ENCODE measurements at places on chromosomes 3 and 15.

- peak; percentile 26 for DNase-seq
Measured at GRCh38 chr3:190826018-190826417, 36.5 kb downstream of the GMNC start.

GRCh38 chr15:65887565-65887964 lies 18.3 kb downstream of the RAB11A start:
- no peak for DNase-seq

DNA sequence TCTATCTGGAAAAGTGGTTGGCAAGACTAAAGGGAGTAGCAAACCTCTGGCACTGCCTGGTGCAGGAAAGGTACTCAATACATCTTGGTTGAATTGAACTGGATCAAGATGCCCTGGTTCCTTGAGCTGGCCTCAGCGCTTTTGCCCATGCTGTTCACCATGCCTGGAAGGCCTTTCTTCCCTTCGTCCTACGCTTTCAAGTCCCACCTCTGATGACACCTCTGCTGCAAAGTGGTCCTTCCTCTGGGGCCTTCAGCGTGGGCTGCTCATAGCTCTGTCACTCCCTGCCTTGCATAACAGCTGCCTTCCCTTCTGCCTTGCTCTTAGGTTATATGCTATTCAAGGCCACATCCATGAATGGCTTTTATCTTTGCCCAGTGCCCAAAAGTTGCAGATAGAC lies 23.0 kb downstream of the ITGA11 start:
- no peak for DNase-seq

- no peak for DNase-seq
Measured at GRCh38 chr15:63895194-63895593, 61.4 kb upstream of the HERC1 start.

- no peak for DNase-seq
Measured at GRCh38 chr3:73046195-73046594, 15.3 kb upstream of the EBLN2 start.

DNA sequence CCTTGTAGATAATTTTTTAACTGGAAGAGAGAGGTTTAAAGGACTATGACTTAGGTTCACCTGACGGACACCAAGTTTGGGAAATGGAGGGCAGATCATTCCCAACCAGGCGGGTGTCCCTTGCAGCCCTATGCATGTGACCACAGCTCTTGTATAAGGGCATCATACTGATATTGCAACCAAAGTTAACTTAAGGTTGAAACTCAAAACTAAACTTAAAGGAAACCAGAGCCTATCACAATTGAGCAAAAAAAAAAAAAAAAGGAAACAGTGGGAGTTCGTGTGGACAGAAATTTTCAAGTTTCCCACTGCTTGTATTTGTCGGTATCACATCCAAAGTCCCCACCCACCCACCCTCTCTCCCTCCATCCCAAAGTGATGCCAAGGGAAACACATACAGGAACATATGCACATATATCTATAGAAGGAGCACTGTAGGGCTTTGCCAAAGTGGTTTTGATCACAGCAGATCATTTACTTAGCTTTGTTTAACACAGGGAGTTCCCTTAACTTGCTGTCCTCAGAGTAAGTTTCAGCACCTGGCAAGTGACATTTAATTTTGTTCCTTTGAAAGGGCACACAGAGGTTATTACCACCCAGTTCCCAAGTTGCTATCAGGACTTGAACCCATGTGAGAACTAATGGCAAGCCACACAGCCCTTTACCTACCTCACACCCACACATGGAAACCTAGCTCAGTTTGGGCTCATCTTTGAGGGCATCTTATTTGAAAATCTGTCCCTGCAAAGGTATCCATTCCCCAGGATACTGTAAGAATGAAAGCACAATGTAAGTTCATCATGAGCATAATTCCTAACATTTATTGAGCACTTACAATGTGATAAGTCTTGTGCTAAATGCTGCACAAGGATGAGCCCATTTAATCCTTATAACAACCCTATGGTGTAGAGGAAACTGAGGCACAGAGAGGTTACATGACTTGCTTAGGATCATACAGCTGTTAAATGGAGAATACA lies 204.5 kb upstream of the CMC1 start:
- no peak for DNase-seq

DNA sequence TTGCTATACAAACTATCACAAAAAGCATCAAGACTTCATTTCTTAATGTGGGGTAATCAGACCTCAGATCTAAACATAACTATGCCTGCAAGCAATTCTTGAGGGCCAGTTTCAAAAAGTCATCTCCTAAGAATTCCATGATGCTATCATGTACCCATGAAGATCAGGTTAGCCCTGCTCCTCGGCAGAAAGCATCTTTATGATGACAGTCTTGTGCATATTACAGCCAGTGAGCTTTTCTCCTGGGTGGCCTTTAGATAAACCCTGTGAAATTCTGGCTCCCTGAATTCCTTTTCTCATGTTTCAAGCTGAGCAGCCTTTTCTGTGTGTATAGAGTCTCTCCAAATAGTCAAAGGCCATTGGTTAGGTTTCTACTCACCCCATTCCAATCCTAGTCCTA lies 201.9 kb upstream of the MCTP2 start:
- peak; percentile 12 for DNase-seq

GRCh38 chr3:145936971-145937370 lies 224.0 kb downstream of the PLOD2 start:
- DNase-seq = peak; percentile 36

- DNase-seq = no peak
Measured at GRCh38 chr3:22846566-22846965, 356.6 kb upstream of the UBE2E2 start.

GRCh38 chr3:194675081-194675640 lies 3.2 kb upstream of the LSG1 start:
- DNase-seq = no peak

DNA sequence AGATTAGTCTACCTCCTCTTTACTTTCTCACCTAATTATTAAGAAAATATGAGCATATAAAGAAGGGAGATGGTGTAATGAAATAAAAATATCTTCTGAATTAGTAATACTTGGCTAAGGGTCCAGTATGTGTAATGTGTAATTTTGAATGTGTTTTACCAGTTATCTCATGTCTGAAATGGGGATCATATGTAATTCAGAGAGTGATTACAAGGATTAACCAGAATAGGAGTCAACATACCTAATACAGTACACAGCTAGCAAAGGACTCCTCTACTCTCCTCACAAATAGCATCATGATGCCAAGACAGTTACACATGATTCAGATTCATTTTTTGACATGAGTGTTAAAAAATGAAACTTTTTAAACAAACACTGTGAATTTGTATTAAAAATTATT lies 570.4 kb downstream of the SI start:
- no peak for DNase-seq

DNA sequence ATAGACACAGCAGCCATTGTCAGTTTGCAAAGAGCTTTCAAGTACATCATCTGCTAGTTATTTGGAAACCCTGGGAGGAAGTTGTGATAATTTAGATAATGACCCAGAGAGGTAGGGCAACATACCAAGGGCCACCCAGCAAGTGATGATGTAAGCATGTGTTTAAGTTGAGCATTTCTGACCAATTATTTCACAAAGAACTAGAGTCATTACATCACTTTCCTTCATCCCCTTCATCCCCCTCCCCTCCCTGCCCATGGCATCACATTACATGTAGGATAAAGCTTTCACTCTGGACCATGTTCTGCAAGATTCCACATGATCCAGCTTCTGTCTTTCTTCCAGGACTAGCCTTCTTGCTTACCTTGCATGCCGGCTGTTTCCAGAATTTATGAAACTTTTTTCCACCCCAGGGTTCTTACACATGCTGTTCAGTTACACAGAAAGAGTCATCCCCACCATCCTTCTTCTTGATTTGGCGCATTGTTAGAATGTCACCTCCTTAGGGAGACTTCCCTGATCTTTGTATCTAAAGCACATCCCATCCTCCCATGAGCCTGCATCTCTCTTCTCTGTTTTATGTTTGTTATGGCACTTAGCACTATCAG lies 71.3 kb downstream of the PTPRG start:
- DNase-seq = peak; percentile 38

DNA sequence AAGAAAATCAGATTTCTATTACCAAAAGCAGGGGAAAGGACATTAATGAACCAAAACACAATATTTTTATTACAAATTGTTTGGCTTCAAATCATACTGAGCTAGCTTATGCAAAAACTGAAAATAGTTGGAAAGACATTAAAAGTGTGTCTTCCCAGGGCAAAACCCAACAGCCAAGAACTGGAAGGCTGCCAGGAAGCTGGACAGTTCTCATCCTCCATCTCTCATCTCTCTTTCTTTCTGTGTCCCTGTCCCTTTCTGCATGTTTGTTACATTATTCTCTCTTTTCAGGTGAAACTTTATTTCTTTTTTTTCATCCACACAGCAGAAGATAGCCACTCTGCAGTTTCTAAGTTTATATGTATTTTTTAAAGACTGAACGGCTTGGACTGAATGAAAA lies 41.1 kb upstream of the SNTN start:
- DNase-seq = no peak

GRCh38 chr15:40150163-40150925 lies 10.5 kb upstream of the BUB1B start:
- DNase-seq = peak; percentile 32

Measured in choroid plexus epithelial cell (primary cell).